ENCODE measurements at places on chromosomes 7 and 10.

DNA sequence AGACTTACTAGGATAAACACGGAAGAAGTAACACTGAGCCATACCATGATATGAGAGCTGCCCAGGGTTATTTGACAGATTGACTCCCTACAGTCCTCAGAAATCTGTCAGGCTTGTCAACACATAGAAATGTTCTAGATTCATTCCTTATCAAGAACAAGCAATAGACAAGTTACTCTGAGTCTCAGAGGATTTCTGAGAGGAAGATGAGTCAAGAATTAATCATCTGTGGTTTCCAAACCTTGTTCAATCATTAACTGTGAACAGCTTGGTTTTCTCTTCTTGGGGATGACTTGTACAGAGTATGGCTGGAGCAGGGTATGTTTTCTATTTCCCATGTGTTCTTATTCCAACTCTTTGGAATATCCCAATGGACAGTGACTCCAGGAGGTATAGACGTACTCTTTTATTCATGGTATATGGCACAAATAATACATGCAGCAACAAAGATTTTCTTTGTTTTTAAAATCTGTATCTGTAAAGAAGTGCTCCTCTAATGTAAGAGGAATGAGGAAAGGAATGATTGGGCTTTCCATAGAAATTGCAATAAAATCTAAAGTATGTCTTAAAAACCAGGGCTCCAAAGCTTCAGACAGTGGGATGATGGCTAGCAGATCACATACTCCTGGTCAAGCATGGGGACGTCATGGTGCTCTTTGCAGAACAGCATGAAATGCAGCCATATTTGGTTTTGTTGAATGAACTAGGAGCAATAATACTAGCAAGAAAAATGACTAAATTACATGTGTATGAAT, 11.9 kb upstream of the SFR1 start:
- DNase-seq: no peak

GRCh38 chr7:3089493-3089892, 45.8 kb upstream of the CARD11 start:
- DNase-seq: no peak

- DNase-seq: no peak
Measured at GRCh38 chr10:106897719-106898118, 266.8 kb downstream of the SORCS1 start.

- no peak for DNase-seq
Measured at GRCh38 chr7:610531-611280, 91.1 kb upstream of the PDGFA start.

DNA sequence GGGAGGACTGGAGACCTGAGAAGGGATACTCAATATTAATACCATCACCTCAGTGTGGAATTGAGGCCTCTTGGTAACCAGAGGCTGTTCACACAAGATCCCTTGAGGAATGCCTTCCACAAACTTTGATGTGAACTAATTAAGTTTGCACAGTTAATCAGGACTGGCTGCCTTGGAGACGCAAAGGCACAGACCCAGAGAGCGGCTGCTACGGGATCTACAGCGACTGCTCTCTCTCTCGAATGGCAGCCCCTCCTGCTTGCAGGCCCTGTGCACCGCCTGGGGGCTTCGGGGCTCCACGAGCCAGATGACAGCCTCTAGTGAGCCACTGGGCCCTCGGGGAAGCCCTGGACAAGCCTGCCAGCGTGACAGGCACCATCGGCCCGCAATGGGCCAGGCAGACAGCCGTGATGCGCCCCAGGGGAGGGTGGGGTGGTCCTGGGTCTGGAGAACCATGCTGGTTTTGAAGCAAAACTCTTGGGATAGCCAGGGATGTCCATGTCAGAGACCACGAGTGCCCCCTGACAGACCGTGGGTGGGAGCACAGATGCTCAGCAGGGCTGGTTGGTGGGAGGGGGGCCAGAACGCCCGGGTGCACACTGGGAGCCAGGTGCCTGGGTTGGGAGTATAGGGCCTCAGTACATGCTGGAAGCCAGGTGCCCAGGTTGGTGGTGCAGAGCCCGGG, 195.6 kb downstream of the ELFN1 start:
- no peak for DNase-seq

DNA sequence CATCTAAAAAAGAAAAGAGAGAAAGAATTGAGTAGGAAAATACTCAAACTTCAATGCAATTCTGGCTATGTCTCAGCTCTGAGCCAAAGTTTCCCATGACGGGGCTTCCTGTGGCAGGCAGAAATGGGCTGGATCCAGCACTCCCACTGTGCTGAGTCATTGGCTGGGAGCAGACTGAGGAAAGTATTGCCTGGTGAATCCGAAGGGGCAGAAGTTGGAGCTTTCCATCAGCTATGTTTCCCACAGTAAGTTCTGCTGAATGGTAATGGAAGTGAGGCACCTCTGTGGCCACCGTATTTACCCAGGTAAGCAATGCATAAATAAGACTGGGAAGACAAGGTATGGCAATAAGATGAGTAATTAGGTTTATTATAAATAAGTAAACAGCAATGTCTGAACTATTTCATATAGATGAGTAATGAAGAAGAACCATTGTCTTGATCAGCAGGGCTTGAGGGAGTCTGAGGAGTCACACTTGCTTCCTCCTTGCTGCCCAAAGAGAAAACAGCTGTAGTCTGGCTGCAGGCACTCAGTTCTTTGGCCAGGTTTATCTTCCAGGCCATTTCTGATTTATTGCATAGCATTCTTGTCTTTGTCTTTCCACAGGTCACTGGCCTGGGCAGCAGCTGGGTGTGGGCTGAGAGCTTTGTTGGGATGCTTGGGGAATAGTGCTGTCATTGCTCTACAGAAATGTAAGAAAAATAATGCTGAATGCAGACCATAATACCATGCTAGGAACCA, 255.3 kb downstream of the DNAJB9 start:
- no peak for DNase-seq

- DNase-seq: no peak
Measured at GRCh38 chr10:130111852-130112180, 1.2 kb upstream of the C10orf143 start.

DNA sequence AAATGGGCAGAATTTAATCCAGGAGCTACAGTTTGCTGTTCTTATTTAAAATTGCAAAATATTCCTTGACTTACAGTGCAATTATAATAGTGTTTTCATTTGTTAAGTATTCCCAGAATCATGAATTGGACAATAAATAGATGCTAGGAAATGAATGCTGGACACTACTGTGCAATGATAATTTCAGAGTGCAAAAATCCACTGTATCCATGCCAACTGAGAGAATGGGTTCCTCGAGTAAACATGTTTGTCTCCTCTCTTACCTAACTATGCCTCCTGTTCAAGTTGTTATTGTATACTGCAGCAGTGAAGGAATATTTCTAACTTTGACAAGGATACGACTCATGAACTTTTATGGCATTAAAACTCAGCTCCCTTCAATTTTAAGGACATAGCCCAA, 1396.3 kb downstream of the GATA3 start:
- no peak for DNase-seq

DNA sequence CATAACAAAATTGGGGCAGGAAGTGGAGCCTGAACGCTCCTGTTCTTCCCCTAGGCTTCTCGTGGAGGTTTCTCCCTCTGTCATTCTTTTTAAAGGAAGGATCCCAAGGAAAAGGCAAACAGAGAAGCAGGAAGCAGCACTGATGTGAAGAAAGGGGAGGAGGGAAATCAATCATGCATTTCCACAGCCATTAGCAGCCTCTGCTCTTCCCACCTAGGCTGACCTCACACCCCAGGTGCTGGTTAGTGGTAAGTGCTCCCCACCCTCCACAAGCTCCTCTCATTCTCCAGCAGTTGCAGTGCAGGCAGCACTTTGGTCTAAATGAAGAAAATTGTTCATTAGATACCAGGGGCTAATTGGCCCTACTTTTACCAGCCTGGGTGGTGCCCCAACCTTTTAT, 2.6 kb downstream of the CRHR2 start:
- no peak for DNase-seq

- DNase-seq: no peak
Measured at GRCh38 chr7:94332571-94332970, 62.1 kb upstream of the COL1A2 start.

GRCh38 chr7:96211954-96212353, 109.9 kb downstream of the SLC25A13 start:
- DNase-seq: no peak

GRCh38 chr10:118669835-118670234, 74.4 kb upstream of the PRLHR start:
- DNase-seq: no peak

DNA sequence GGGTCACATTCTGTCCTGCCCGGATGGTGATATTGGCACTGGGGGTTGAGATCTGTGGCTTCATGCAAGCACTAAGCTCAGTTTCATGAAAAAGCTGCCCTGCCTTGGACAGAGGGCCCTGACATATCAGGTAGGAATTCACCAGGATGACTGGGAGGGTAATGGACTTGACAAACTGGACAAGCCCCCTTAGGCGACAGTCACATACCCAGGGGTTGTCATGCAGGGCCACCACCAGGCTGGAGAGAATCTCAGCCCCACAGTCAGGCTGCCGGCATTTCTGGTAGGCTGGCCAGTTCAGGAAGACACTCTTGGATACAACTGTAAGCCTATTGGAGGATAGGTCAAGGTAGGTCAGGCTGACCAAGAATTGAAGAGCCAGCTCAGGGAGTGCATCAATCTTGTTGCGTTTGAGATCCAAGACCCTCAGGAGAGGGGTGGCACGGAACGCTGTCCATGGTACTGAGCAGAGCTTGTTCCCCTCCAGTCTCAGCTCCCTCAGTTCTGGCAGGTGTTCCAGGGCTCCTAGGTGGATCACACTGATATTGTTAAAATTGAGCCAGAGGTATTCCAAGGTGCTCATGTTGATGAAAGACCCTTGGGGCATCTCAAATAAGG, 824 bp downstream of the LRIT2 start:
- no peak for DNase-seq

GRCh38 chr7:2513702-2514101, 5.9 kb upstream of the LFNG start:
- no peak for DNase-seq

- no peak for DNase-seq
Measured at GRCh38 chr7:142529591-142529990, 219.7 kb upstream of the PRSS1 start.

GRCh38 chr7:45244981-45245380, 87.4 kb downstream of the RAMP3 start:
- no peak for DNase-seq

- no peak for DNase-seq
Measured at GRCh38 chr10:43211030-43211429, 55.8 kb downstream of the RASGEF1A start.

GRCh38 chr10:6239213-6239991, 36.7 kb downstream of the PFKFB3 start:
- DNase-seq: peak; percentile 34

DNA sequence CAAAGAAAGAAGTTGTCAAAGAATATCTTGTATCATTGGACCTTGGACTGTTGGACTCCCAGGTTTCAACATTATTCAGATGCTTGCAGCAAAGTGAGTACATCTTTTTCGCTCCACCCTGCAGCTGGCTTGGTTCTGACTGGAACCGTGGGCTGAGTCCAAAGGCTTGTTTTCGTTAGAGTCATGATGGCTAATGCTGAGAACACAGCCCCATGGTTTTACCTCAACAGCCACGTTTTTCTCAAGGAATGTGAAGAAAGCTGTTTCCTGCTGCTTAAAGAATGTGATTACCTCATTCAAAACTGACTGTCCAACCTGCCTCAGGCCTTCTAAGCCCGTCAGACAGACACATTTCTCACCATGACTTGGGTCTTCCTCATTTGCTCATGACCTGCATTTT, 69.5 kb downstream of the STEAP1B start:
- DNase-seq: no peak

GRCh38 chr7:139758388-139758787, 19.4 kb downstream of the HIPK2 start:
- DNase-seq: no peak

- DNase-seq: no peak
Measured at GRCh38 chr10:88707429-88708155, 1.5 kb downstream of the LIPK start.

GRCh38 chr7:148973256-148973655, 55.0 kb downstream of the PDIA4 start:
- no peak for DNase-seq
